ENCODE measurements at places on chromosomes 16 and 17.

DNA sequence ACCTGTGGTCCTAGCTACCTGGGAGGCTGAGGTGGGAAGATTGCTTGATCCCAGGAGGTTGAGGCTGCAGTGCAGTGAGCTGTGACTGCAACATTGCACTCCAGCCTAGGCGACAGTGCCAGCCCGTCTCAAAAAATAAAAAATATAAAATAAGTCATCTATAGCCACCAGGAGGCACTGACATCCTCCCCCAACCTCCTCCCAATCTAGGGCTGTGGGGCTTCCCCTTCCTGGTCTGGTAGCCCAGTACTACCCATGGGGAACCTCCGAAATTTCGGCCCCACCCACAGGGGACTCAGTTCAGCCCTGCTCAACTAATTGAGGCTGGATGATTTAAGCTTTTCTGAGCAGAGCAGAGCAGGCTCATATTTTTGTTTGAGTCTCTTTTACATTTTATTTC is 3.2 kb downstream of the ZSCAN10 start:
- peak; percentile 78 for ATAC-seq
- H3K36me3 ChIP-seq: no peaks in the 10 kb centered on the region
- H3K4me3 ChIP-seq: peak overlapping the region; percentile 39
- H3K27me3 ChIP-seq: no peaks in the 10 kb centered on the region

DNA sequence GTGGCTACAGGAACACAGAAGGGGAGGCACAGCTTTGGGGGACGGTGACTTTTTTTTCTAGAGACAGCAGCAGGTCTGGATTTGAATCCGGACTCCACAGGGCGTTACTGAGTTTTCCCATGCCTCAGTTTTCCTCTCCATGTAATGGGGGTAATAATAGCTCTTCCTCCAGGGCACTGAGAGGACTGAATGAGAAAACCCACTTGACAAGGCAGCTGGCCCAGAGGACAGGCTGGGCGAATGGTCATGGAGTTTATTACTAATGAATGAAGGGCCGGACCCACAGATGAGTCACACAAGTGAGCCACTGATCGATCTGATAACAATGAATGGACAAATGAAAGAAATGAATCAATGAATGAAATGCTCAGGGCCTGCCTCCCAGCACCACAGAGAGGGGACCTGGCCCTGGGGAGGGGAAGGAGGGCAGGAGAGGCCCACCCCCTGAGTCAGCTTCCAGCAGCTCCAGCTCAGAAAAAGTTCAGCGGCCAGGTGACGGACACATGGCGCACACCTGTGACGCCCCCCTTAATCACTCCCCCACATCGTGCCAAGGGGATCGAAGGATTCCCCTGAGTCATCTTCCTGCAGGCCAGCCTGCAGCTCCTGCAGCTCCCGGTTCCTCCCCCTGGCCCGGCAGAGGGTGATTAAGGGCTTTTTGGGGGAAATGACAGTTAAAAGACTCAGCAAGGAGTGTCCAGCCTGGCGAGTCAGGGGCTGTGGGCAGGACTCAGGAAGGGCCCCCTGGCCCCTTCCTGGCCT is 54.3 kb downstream of the SOCS1 start:
- peaks cover 12% of the 10 kb centered on the region for H3K4me1 ChIP-seq
- H3K27ac ChIP-seq: peak overlapping the region; percentile 68
- H3K36me3 ChIP-seq: no peaks in the 10 kb centered on the region
- no peaks in the 10 kb centered on the region for H3K27me3 ChIP-seq
- ATAC-seq: no peak
- H3K4me3 ChIP-seq: no peak overlapping the region

- H3K36me3 ChIP-seq: no peaks in the 10 kb centered on the region
- no peak overlapping the region for H3K4me3 ChIP-seq
- no peak overlapping the region for H3K27ac ChIP-seq
- no peaks in the 10 kb centered on the region for H3K4me1 ChIP-seq
Observed at GRCh38 chr17:13329421-13329820, 272.3 kb downstream of the HS3ST3A1 start.

DNA sequence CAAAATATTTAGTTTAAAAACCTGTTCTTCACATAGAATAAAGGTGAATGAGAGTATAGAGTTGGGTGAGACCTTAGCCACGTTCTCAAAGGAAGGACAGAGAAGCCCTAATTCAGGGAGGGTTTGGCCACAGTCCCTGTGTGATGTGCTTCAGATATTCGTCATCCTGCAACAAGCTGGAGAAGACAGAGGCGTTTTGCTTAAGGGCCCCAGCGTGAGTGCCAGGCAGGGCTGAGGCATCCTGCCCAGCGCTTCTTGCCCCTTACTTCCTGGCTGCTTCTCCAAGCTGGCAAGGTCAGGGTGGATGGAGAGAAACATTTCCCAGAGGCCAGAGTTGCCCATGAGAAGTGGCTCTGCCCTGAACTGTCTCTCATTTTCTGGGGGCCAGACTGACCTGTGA is 46.9 kb downstream of the AXIN2 start:
- peak overlapping the region; percentile 82 for H3K27ac ChIP-seq
- H3K27me3 ChIP-seq: no peaks in the 10 kb centered on the region
- ATAC-seq: peak; percentile 81
- peak overlapping the region; percentile 38 for H3K4me3 ChIP-seq
- H3K36me3 ChIP-seq: no peaks in the 10 kb centered on the region

GRCh38 chr17:5485270-5486205 is at the start of gene DERL2:
Gene DERL2 (minus strand): TSS chr17:5486178. CDS start chr17:5486161, 17 bp downstream.
- peak within 1 kb of the TSS; percentile 99 for H3K4me3 ChIP-seq
- peaks cover 34% of the 10 kb centered on the region for H3K4me1 ChIP-seq
- peak; percentile 6 for ATAC-seq
- peak within 1 kb of the TSS; percentile 98 for H3K27ac ChIP-seq
- H3K27me3 ChIP-seq: no peaks in the 10 kb centered on the region
- peaks cover 98% of the 10 kb centered on the region for H3K36me3 ChIP-seq

GRCh38 chr17:81522491-81523401 is 5.4 kb upstream of the FSCN2 start:
- no peaks in the 10 kb centered on the region for H3K27me3 ChIP-seq
- no peak overlapping the region for H3K27ac ChIP-seq
- H3K4me1 ChIP-seq: peaks cover 4% of the 10 kb centered on the region
- no peak overlapping the region for H3K4me3 ChIP-seq

DNA sequence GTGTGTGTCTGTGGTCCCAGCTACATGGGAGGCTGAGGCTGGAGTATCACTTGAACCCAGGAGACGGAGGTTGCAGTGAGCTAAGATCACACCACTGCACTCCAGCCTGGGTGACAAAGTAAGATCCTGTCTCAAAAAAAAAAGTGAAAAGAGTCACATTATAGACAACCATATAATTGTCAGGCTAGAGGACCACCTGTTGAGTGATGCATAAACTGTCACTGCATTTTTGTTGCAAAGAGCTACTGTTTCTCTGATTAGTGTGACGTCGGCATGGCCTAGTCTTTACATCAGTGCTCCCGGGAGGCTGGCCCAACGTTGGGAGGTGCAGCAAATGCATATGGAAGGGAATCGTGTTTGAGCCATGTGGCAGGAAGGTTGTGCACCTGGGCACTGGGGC is 50.2 kb downstream of the CLEC16A start:
- peaks cover 81% of the 10 kb centered on the region for H3K36me3 ChIP-seq
- peaks cover 51% of the 10 kb centered on the region for H3K4me1 ChIP-seq
- ATAC-seq: no peak
- no peak overlapping the region for H3K4me3 ChIP-seq

GRCh38 chr17:34713687-34714086 is 134.3 kb downstream of the TMEM132E start:
- H3K27ac ChIP-seq: no peak overlapping the region
- H3K4me3 ChIP-seq: no peak overlapping the region
- ATAC-seq: no peak
- H3K36me3 ChIP-seq: no peaks in the 10 kb centered on the region

DNA sequence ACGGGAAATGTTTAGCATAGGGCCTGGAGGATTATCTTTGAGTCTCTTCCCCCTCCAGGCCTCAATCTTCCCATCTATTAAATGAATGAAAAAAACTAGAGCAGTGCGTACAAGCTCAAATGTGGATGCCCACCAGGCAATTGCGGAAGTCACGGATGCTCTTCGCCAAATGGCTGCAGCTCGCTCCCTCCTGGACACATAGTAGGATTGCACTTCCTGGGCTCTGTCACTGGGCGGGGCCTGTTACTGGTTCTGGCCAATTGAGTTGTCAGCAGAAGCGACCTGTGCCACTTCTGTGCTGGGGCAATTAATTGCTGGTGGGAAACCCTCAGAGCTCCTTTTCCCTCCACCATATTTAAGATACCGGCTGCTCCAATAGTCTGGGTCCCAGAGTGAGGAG is 168.2 kb upstream of the IRX6 start:
- no peak overlapping the region for H3K4me3 ChIP-seq
- H3K27me3 ChIP-seq: peaks cover 12% of the 10 kb centered on the region
- no peaks in the 10 kb centered on the region for H3K4me1 ChIP-seq
- H3K36me3 ChIP-seq: no peaks in the 10 kb centered on the region
- ATAC-seq: no peak

GRCh38 chr17:51189628-51190027 is 23.4 kb downstream of the NME2 start:
- peaks cover 95% of the 10 kb centered on the region for H3K36me3 ChIP-seq
- H3K4me3 ChIP-seq: no peak overlapping the region
- H3K27me3 ChIP-seq: no peaks in the 10 kb centered on the region

DNA sequence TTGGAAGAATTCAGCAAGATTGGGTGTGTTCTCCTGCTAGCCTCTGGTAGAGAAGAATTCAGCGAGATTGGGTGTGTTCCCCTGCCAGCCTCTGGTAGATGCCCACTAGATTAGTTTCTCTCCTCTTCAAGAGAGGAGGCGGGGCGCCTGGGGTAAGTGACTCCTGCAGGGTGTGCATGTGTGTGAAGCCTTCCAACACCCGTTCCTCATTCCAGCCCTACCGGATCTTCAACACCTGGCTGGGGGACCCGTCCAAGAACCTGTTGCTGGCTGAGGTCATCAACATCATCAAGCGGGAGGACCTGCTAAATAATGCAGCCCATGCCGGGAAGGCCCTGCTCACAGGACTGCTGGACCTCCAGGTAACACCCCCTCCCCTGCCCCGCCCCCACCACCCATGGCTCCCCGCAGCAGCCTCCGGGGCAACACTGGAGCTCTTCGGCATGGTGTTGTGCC is 21.3 kb downstream of the TMEM186 start:
- ATAC-seq: no peak
- no peaks in the 10 kb centered on the region for H3K27me3 ChIP-seq
- peaks cover 44% of the 10 kb centered on the region for H3K36me3 ChIP-seq
- H3K27ac ChIP-seq: no peak overlapping the region

- peak overlapping the region; percentile 76 for H3K4me3 ChIP-seq
- H3K27me3 ChIP-seq: no peaks in the 10 kb centered on the region
Observed at GRCh38 chr17:39752241-39752881, 14.6 kb downstream of the GRB7 start.

DNA sequence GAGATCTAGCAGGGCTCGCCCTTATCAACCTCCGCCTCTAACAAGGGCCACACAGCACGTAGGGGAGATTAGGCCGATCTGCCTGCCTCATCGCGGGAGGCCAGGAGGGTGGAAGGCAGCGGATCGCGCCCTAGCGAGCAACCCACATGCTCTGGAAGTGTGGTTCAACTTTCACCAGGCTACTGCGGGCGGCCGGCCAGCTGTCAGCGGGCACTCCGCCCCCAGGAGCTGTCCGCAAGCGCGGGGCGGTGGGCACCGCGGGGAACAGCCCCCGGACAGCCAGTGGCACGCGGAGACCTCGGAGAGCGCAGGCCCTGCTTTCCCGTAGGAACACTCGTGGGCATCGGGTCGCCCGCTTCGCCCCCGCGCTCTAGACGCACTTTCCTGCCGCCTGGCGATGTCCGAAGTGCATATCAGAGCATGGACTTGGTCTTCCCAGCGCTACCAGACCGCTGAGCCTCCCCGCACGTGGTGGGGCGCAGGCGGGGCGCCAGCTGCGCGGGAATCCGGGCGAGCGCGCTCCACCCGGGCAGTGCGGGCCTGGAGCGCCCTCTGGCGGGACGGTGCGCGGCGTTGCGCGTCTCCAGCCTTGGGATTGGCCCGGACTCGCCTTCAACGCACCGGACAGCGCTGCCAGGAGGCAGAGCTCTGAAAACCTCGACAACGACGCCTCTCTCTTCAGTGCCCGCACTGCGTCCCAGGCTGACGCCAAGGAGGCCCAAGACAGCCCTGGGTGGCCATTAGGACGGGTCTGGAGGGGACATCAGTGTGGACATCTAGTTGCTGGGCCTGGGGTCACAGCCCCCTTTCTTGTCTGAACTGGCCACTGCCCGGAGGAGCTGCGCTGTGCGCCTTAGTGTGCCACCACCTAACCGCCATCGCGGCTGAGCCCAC is 3.6 kb upstream of the ZNHIT3 start:
- peaks cover 22% of the 10 kb centered on the region for H3K27me3 ChIP-seq
- peak overlapping the region; percentile 68 for H3K4me3 ChIP-seq
- no peak overlapping the region for H3K27ac ChIP-seq
- H3K4me1 ChIP-seq: peaks cover 13% of the 10 kb centered on the region
- ATAC-seq: peak; percentile 77

DNA sequence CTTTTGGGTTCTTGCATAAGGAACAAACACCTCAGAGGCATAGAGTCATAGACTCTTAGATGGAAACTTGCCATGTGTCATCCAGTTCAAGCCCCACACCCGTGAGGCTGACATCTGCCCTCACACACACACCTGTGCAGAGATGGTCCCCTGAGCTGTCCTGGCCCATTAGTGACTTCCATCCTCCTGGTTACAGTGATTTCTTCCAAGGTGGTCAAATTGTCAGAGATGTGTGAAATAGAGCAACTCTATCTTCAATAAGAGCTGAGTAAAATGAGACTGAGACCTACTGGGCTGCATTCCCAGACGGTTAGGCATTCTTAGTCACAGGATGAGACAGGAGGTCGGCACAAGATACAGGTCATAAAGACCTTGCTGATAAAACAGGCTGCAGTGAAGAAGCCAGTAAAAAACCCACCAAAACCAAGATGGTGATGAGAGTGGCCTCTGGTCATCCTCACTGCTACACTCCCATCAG is 342.2 kb upstream of the TNRC6C start:
- H3K4me3 ChIP-seq: no peak overlapping the region
- peaks cover 3% of the 10 kb centered on the region for H3K27me3 ChIP-seq
- no peak overlapping the region for H3K27ac ChIP-seq
- no peaks in the 10 kb centered on the region for H3K36me3 ChIP-seq
- peaks cover 12% of the 10 kb centered on the region for H3K4me1 ChIP-seq

DNA sequence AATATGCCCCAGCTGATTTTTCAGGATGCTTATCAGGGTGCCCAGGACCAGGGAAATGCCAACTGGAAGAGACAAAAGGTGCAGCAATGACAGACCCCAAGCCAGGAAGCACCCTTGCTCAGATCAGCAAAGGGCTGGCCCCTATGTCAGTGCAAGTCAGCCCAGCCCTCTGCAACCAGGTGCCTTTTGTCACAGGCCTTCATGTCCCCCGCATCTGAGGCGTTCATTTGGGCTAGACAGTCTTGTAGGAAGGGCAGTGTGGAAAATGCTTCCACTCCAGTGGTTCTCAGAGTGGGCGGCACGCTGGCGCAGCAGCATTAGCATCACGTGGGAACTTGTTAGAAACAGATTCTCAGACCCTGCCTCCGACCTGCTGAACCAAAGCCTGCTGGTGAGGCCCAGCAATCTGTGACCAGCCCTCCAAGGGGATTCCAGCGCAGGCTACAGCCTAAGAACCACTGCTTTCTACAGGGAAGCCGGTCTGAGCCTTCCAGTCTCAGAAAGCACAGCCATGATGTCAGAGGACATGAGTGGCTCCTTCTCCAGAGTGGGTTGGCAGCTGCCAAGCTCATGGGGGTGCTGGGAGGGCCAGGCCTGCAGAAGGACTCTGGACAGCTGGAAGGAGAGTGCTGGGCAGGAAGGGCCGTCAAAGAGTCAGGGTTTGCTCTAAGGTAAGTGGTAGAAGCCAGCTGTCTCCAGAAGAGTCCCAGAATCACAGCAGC is 13.1 kb downstream of the SLC47A2 start:
- H3K4me3 ChIP-seq: no peak overlapping the region
- no peaks in the 10 kb centered on the region for H3K36me3 ChIP-seq
- H3K27me3 ChIP-seq: no peaks in the 10 kb centered on the region
- H3K4me1 ChIP-seq: no peaks in the 10 kb centered on the region
- H3K27ac ChIP-seq: no peak overlapping the region
- ATAC-seq: no peak

GRCh38 chr17:1890758-1891450 is 61.1 kb downstream of the RPA1 start:
- peak; percentile 87 for ATAC-seq
- no peak overlapping the region for H3K27ac ChIP-seq
- peaks cover 4% of the 10 kb centered on the region for H3K4me1 ChIP-seq
- no peak overlapping the region for H3K4me3 ChIP-seq

Measured in activated T-helper 17 cell treated with anti-CD3 and anti-CD28 coated beads, Interleukin-2, amount 50 U/mL, for 72 hours (primary cell).